ENCODE measurements at places on chromosomes 7 and 10. TPM values are rescaled to one million over a fixed set of nuclear protein-coding genes. Genes with fewer than 3 reads are reported as not detected.
A peak's percentile ranks its signal among the peaks of the same experiment; 100 is the strongest.

GRCh38 chr10:93096901-93097300 lies 23.2 kb downstream of the CYP26A1 start:
- no peak for DNase-seq

GRCh38 chr7:108282427-108282996 lies 152.4 kb upstream of the LAMB4 start:
- no peak for DNase-seq

GRCh38 chr10:28307267-28307666 lies 4.4 kb upstream of the MPP7 start:
- DNase-seq, result no peak

DNA sequence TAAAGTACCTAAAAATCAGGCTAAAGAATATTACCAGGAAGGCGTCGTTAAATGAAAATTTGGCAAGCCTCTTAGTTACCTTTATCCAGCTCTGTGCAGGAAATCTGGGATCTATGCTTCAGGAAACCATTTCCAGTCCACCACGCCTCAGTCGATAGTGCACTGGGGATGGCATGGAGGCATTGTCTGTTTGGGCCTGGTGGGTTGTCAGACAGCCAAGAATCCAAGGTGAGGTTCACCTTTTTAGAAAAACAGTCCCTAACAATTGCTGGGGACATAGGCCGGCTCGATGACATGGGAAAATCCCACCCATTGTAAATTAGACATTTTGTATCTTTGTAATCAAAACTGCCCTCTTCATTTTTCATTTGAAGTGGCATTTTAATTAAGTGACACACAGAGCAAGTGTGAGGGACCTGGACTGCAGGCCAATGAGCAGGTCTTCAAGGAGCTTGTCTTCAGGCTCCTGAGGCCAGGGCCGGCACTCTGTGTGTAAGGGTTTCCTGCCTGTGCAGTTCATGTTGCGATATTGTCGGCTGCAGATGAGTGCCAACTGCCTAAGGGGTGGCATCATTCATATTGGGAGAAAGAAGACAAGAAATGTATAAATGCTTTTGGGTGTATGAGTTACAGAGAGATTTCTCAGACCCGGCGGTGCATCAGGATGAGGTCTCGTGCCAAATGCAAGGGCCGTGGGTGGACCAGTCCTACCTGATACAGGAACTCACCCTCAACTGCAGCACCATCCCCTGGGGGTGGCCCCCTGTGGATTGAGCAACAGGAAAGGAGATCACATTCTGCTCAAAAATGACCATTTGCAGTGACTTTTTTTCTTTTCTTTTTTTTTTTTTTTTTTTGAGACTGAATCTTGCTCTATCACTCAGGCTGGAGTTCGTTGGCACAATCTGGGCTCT lies 80.8 kb downstream of the PTPRE start:
- DNase-seq, result peak; percentile 65

DNA sequence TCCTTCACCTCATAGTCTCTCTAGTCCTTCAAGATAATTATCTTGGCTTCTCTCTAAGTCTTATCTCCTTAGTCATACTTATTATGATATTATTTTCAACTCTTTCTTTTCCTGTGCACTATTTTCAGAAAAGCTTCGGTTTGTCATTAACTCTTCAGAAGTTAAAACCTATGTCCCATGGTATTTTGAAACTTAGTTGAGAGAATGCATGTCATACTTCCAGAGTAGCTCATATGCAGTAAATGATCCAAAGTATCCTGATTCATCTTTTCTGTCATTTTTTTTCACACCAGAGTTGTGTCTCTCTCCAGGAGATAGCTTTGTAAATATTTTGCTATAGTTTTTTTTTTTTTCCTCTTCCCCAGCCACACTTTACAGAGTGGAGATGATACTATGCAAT lies 1008.6 kb downstream of the NRG3 start:
- no peak for DNase-seq

Gene OPN1SW
- total RNA-seq, result not detected

Gene OR2A5
- not detected for total RNA-seq

GRCh38 chr10:116850058-116850611 lies 836 bp downstream of the ENO4 start:
- DNase-seq, result no peak

Gene SPDYE2
- total RNA-seq, result not detected

Gene LRRN3
- total RNA-seq, result 1.4 TPM

GRCh38 chr7:100211342-100211780 lies 8.4 kb upstream of the PVRIG start:
- DNase-seq, result peak; percentile 86

DNA sequence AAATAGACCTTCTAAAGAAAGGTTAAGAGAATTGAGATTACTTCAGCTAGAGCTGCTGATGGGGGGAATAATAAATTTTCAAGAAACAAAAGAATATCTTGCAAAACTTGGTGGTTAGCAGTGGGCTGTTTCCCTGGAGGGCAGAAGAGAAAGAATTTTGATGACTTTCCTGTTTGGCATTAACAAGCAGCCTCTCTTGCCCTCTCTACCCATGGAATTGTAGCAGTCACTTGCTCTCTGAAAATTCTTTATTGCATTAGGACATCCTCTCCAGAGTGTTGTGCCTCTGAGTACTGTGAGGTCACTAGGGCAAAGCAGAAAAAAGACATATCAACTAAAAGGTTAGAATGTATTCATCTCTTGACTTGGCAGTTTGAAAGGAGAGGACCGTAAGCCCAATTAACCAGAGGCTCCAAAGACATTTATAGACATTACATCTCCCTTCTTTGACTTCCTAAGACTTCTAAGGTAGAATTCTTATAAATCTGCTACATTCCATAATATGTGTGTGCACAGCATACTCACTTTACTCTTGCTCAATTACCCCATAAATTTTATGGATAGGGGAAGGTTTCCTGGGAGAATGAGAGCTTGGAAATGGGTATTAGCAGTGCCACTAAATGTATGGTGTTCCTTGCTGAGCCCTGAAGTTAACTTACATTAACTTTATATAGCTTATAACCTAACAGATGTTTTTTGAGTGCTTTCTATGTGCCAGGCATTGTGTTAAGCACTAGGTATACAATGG lies 215.3 kb downstream of the KIF20B start:
- DNase-seq, result no peak

GRCh38 chr10:30594077-30594476 lies 35.5 kb downstream of the LYZL2 start:
- no peak for DNase-seq

DNA sequence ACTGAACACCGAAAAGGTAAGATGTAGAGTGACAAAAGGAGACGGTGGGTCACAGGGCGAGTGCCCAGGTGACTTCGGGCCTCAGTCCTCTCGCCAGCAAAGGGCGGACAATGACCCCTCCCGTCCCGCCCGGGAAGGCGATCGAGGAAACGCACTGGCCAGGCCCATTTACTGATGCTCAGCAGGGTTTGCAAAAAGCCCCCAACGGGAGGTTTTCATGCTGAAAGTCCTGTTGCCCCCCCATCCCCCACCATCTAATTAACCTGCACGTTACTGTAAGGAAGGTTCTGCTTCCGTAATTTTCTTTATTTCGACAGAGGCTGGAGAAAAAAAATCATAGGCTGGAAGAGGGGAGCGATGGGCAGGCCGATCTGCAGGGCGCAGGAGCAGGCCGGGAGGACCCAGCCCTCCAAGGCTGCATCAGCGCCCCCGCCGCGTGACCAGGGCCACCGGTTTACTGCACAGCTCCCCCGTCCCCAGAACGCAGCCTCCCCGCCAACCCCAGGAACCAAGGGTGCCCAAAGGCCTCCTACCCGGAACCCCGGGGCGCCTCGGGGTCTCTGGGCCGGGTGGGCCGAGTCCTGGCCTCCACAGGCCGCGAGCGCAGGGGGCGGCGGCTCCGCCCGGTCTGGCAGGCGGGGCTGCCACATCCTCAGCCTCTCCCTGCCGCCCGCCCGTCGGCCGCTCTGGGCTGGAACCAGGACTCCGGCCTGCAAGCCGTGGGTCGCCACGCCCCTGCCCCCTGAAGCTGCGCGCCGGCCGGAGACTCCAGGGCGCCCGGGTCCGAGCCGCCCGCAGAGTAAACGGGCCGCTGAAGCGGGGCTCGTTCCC lies 613 bp downstream of the OAT start:
- peak; percentile 72 for DNase-seq

GRCh38 chr7:13874783-13875182 lies 114.7 kb downstream of the ETV1 start:
- no peak for DNase-seq

Gene SNCG
- total RNA-seq, result not detected

DNA sequence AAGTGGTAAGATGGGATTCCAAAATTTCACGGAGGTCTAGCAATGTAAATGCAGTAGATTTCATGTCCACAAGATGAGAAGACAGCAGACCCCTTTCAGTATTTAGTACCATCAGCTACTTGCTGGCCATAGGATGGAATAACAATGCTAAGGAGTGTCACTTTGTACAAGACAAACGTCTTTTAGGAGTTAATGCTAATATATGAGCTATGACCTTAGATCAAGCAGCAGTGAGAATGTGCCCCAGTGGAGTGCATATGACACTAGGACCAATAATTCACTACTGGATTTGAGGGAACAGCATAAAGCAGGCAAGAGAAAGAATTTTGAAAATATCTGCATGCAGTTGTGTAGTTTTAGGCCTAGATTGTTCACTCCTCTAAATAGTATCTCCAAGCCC lies 182.8 kb upstream of the ZNF804B start:
- no peak for DNase-seq

DNA sequence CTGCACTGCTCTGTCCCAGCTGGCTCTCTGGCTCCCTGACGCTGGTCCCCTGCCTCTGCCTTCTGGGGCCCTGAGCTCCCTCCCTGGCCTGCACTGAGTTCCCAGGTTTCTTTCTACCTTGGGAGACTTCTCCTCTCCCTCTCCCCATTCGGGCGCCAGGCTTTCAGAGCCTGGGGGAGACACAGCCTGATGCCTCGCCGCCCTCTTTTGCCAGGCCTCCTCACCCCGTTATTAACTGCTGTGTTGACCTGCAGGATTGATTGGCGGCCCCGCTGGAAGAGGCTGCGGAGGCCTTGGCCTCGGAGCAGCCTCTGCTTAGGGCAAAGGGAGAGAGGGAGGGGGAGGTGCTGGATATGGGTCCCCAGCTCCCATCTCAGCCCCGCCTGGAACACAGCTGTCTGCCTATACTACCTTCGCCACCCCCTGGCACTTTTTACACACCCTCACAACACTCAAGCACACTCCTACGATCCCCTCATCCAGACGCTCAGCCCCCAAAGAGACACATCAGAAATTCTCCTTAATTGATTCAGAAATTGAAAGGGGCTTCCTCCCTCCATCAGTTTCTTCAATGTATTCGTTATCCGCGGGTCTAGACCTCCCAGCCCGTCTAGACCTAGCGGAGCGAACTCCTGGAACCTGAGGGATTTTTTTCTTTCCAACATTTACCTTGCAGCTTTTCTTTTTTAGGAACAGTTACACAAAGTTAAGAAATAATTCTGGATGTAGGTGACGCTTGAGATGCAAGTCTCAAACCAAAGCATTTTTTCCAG lies 7.1 kb upstream of the PAX2 start:
- DNase-seq, result no peak

- DNase-seq, result no peak
Observed at GRCh38 chr7:16402091-16402490, 19.2 kb downstream of the CRPPA start.

DNA sequence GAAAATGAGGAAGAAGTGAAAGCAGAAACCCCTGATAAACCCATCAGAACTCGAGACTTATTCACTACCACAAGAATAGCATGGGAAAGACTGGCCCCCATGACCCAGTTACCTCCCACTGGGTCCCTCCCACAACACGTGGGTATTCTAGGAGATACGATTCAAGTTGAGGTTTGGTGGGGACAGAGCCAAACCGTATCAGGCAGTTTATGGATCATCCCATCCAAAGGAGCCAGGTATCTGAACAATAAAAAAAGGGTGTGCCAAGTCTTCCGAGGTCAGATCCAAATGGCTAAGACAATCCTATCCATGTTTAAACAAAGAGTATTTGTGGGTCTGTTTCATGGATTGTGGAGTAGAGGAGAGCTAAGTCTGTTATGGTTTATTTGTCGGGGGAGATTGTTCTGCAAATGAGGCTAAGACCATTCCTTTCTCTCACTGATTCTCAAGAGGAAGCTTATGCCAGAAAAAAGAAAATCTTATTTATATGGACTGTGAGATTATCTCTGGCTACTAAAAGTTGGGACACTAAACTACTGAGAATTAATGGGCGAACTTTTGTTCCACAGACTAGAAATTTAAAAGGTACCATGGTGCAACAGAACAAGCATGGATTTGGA lies 203.7 kb downstream of the IPMK start:
- no peak for DNase-seq

Gene TAS2R3
- 0.78 TPM for total RNA-seq

- no peak for DNase-seq
Observed at GRCh38 chr10:120005207-120006201, 113.0 kb downstream of the SEC23IP start.

GRCh38 chr10:14782691-14783363 lies 8.1 kb upstream of the FAM107B start:
- no peak for DNase-seq

DNA sequence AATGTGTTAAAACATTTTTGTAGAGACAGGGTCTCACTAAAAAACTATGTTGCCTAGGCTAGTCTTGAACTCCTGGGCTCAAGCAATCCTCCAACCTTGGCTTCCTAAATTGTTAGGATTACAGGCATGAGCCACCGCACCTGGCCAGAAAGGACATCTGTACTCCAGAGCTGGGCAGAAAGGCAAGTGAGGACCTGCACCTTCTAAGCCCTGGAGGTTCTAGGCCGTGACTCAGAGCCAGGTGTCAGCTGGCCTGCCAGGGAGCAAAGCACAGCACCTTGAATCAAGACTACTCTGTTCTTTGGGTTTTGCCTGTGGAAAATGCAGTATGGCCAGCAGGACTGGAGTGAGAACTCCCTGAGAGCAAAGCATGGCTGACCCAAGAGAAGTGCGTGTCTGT lies 396.5 kb downstream of the ADRA2A start:
- no peak for DNase-seq

DNA sequence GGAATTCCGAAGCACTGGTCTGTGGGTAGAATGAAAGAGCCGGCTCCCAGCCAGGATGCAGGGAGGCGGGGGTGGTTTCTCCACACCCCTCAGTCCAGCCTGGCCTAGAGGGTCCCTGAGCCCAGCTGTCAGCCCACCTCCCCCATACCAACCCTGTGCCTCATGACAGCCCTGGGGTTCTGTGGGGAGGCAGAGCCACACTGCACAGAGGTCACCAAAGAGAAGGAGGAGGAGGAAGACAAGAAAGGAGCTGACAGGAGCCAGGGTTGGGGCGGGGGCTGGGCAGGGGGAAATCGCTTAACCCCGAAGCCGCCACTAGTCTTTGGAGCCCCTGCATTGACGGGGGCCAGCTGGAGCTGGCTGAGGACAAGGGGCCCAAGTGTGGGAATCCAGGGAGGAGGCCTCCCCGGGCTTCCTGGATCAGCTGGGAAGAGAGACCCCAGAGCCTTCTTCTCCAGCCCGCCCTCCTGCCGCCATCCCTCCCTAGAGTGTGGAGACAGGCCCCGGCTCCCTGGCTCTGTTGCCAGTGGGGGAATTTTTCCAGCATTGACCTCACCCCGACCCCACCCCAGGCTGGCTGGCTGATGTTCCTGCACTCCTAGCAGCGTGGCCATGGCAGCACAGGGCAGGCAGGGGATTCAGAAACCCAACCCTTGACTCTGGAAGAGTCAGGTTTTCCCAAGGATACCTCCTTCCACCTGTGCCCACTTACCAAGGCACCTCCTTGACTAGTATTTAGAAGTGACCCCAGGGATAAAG lies 32.5 kb downstream of the KAZALD1 start:
- DNase-seq, result no peak

Data from natural killer cell treated with Interleukin-12 subunit alpha and Interleukin-12 subunit beta and Interleukin-15 and Interleukin-18, amount 100 ng/mL, for 72 hours (primary cell).